ENCODE measurements at places on chromosomes 1 and 21. TPM values are rescaled to one million over a fixed set of nuclear protein-coding genes. Genes with fewer than 3 reads are reported as not detected.

Gene HEYL
- 0.05 TPM for total RNA-seq

Gene GSTM1
- total RNA-seq = 30.4 TPM

Gene ATP1A4
- not detected for total RNA-seq

Gene RHOU
- total RNA-seq = 2.1 TPM

Gene ACKR1
- total RNA-seq = 0.46 TPM

Gene CFAP126
- not detected for total RNA-seq

Gene C1orf216
- total RNA-seq = 19.5 TPM

Gene ZBTB8OS
- 54.2 TPM for total RNA-seq

Gene GRIK3
- not detected for total RNA-seq

DNA sequence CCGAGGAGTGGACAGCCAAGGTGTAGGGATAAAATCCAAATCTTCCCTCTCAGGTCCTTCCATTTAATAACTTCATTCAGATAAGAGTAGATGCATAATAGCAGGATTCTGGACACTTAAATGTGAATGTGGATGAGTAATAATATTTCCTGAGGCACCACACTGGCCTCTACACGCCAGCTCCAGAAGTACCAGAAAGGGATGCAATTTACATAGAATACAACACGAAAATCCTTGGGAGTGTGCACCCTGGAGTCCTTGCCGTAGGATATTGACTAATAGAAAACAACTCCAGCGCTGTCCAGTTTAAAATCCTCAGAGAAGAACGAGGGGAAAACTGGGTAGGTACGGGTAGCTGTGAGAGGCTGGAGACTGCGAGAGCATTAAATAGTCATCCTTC lies 6.9 kb downstream of the PLXNA2 start:
- DNase-seq = no peak

GRCh38 chr1:109229531-109230127 lies 15.9 kb downstream of the SARS1 start:
- no peak for DNase-seq

DNA sequence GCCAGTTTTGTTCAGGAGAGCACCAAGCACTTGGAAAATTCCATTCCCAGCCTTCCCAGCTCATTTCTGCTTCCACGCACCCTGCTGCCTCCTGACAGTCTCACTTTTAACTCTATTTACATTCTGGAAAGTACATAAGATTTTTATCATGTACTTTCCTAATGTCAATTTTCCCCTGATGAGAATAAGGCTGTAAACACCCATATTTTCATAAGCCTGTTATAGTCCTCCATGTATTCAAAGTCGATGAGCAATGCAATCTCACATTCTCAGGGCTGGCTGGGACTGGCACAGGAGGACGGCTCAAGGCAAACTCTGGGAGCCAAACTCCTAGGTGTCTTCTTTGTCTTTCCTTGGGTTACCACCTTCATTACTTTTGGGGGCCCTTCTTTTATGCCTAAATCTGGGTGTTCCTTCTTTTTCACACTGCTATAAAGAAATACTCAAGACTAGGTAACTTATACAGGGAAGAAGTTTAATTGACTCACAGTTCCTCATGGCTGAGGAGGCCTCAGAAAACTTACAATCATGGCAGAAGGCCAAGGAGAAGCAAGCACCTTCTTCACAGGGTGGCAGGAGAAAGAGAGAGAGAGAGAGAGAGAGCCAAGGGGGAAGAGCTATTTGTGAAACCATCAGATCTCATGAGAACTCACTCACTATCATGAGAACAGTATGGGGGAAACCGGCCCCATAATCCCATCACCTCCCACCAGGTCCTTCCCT lies 94.6 kb downstream of the IGSF21 start:
- DNase-seq = no peak

DNA sequence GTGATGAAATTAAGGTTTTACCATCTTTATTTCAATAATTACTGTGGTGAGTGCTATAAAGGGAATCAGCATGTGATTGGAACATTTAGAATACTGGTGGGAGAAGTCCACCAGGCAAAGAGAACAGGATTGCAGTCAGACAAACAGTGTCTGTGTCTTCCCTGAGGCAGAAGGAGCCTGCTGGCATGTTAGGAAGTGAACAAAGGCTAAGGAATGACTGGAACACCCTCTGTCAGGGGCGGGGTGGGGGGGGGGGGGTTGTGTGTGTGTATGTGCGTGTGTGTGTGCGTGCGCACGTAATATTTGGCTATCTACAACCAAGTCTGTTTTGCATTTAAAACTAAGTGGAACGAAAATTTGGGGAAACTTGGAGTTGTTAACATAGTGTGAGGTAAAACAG lies 30.2 kb downstream of the SRRM1 start:
- no peak for DNase-seq

GRCh38 chr1:51549016-51549619 lies 30.1 kb upstream of the EPS15 start:
- no peak for DNase-seq

- DNase-seq = no peak
Measured at GRCh38 chr1:39415553-39415952, 75.9 kb upstream of the BMP8A start.

- no peak for DNase-seq
Measured at GRCh38 chr1:165635823-165636222, 4.8 kb downstream of the MGST3 start.

DNA sequence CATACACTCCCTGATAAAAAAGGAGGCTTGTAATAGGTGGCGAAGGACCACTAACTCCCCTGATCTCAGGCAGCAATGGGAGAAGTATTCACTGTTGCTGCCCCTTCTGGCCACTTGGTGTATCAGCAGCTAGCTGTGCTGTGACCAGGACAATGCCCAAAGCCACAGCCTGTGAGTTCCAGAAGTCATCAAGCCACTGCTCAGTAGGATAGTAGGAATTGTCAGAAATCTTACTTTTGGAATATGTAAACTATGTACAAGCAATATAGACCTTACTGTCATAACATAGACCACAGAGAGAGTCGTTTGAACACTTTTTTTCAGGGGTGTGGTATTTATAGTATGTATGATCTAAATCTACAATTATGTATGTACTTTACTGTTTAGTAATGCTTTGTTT lies 248.3 kb upstream of the CAMK1G start:
- no peak for DNase-seq

- DNase-seq = no peak
Measured at GRCh38 chr1:46492269-46492853, 2.7 kb downstream of the DMBX1 start.

DNA sequence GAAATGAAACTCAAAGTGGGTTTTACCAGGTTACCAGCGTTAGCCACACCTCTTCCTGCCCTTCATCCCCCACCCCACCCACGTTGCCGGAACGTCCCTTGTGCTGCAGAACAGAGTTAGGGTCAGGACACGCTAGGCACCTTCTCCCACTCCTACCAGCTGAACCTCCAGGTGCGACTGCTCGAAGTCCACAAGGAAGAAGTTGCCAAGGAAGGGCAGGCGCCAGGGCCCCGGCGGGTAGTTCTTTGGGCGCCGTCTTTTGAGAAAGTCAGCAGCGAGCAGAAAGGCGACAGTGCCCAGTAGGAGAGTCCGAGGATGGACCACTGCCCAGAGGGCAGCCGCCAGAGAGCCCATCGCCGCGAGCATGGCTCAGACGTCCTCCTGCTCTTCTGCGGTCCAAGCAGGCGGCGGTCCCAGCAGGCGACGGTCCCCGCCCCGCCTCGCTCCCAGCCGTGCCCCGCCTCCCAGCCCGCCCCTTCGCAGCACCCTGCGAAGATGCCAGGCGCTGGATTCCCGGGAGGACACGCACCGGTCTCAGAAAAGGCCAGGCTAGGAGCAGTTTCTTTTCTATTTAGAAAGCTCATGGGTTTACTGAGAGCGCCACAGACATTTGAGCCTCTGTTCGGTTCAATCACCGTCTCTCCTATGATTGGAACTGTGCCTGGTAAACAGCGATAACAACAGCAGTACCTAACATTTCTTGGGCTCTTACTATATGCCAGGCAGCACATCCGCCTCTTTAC lies at the start of gene CYP2J2:
Gene CYP2J2 (minus strand): TSS at position 393 of the 743 bp plus-strand sequence. CDS start 27 bp downstream, at position 366.
- DNase-seq = peak; percentile 22

DNA sequence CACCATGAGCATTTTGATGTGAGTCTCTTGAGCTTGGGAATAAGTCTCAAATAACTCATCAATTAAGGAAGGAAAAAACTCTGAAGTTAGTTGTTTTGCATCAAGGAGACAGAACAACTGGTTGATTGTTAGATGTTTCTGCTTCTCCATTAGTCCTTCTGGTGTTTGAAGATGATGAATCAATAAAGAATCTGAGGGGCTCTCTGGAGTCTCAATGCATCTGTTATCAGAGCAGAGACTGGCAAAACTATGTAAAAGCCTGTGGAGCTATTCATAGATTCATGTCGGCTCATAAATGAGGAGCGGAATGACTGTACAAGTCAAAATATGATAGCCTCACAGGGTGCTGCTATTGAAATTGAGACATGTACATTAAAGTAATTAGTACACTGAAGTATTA lies 73.3 kb upstream of the ZC3H11B start:
- no peak for DNase-seq

DNA sequence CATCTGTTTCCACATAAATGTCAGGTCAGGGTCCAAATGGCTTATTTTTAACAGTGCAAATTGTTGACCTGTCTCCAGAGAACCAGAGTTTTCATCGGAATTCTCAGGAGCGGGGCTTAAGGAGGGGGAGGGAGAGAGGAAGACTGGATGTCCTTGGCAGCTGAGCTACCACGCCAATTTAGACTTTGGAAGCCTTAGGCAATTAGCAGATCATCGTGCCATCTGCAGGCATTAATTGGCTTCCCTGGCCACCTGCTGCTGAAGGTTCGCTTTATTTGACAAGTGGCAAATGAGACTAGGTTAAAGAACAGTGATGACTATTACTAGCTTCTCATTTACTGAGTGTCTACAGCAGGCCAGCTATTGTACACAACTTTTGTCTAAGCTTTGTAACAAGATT lies 43.7 kb downstream of the HLX start:
- no peak for DNase-seq

GRCh38 chr1:103783944-103784377 lies 34.3 kb downstream of the AMY1C start:
- no peak for DNase-seq

DNA sequence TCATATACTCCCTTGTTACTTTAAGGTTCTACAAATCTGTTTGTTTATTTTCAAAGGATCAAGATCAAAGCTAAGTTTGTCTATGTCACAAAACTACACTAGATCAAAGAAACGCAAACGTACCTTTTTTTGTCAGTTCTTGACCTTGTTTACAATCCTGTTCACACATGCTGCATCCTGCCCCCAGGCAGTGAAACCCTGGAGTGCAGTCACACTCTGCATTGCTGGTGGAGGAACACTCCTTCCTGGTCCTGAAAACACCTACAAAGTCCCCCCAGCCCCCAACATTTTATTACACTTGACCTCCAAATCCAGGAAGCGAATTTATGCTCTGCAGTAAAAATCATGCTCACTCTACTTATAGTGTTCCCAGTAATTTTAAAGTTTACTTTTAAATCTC lies 2.6 kb downstream of the TNFRSF9 start:
- no peak for DNase-seq

- DNase-seq = no peak
Measured at GRCh38 chr1:180927348-180927747, 14.7 kb downstream of the KIAA1614 start.

GRCh38 chr1:187408212-187409004 lies 579.7 kb downstream of the PLA2G4A start:
- DNase-seq = no peak

GRCh38 chr1:182263706-182264105 lies 127.9 kb downstream of the GLUL start:
- DNase-seq = no peak

DNA sequence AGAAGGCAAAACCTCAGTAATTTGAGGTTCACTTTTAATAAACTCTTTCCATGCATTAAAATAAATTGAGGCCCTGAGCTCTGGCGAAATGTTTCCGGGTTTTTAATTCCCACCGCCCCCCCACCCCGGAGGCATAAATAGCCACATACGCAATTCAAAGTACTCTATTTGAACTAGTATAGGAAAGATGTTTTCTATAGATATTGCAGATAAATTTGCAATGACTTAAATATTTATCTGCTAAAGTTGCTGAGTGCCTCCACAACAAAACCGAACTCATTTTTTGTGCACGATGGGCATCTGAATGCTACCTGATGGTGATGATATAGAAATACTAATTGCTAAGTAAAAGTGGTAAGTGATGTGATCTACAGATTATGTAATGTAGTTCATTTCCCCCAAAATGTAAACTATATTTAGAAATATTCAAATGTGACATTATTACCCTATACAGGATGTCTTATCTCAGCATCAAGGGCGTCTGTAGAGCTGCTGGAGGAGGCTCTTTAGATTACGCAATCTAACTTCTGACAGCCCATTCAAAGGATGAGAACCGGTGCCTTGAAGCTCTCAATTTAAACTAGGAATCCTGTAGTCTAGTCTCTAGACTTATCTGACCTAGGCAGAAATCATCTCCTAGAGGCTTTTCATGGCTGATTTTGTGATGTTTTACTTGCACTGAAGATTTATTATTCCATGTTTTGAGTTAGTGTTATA lies 8.5 kb downstream of the IRF2BP2 start:
- no peak for DNase-seq

GRCh38 chr1:34140011-34140676 lies 24.9 kb downstream of the CSMD2 start:
- DNase-seq = no peak

- DNase-seq = no peak
Measured at GRCh38 chr1:65341381-65341780, 32.0 kb downstream of the DNAJC6 start.

DNA sequence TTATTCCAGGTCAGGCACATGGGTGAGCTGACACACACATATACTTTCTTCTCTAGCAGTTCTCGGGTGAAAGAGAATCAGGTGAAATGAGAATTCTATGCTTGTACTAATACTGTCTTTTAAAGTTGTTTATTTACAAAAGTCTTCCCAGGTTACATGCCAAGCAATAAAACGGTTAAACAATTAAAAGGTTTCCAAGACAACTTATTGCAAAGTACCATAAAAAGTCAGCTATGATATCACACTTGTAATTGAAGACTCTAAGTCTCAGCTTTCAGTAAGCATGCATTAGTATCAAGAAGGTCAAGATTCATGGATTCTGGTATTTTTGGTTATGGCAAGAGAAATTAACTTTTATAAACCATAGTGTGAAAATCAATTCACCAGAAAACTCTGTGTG lies 171.4 kb downstream of the PDE4B start:
- DNase-seq = no peak

DNA sequence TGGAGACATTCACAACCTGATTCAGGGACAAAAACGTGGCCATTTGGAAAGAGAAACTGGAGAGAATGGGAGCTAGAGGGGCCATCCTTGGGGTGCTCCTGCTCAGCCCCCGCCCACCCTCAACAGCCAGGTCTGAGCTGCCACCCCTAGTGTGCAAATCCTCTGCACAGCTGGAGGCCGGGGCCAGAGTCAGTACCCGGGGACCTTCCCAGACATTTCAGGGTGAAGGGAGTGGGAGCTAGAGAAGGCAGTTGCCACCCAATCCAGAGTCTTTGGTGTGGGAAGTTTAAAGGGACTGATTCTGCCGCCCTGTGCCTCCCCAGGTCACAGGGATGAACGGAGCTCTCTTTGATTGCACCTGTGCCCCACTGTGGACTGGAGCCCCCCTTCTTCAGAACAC lies 397.4 kb downstream of the MATN1 start:
- no peak for DNase-seq

DNA sequence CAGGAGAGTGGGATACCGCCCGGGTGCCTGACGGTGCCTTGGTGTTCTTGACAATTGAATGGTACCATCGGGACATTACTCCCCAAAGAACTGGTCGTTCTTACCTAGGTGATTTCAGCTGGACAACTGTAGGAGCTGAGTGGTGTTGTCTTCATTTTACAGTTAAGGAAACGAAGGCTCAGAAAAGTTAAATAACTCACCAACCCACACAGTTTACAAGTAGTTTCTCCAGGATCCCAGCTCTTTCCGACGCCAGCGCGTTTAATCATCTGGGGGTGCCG lies 1.6 kb downstream of the PIK3CD start:
- DNase-seq = no peak

- no peak for DNase-seq
Measured at GRCh38 chr1:70066711-70067110, 138.7 kb downstream of the LRRC40 start.
